Stimulated activated CD8-positive, alpha-beta memory T cell treated with anti-CD3 and anti-CD28 coated beads, Interleukin-4, amount 100 ng/mL, for 4 hours (primary cell): ENCODE measurements at places on chromosomes 4 and X.

DNA sequence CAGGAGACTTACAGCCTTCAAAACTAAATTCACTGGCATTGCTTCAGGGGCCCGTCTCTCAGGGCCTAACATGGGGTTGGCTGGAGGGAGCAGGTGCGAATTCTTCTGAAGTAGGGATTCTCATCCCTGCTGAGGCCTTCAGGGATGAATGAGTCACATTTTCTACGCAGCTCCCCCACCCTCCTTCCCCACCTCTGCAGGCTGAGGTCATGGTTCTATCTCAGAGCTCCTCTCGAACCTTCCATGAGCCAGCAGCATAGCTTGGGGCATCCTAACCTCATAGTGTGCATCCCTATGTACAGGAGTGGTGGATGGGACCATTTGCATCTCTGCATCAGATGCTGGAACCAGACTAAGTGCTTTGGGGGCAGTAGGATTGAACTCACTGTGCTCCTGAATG is 309.2 kb downstream of the EVC2 start:
- no peak for DNase-seq

- DNase-seq = no peak
Observed at GRCh38 chr4:10524196-10524833, 67.1 kb upstream of the ZNF518B start.

- no peak for DNase-seq
Observed at GRCh38 chr4:832108-832507, 6.2 kb upstream of the CPLX1 start.

DNA sequence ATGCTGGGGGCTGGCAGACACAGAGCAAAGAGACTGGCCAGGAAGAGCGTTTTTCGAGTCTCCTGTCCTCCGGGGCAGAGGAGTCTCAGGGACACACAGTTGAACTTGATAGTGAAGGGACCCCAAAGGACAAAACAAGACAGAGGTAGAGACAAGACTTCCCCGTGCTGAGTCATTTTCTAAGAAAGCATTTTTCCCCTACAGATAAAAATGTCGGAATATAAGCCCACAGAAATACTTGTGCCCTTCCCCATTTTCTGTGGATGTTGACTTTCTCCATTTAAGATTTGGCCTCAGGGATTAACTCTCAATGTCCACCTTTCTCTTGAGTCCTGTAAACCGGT is 523 bp upstream of the BTK start:
- DNase-seq = no peak

GRCh38 chr4:155704841-155705404 is 38.3 kb downstream of the GUCY1A1 start:
- no peak for DNase-seq

GRCh38 chr4:141054446-141054845 is 78.8 kb downstream of the RNF150 start:
- no peak for DNase-seq

- no peak for DNase-seq
Observed at GRCh38 chr4:14446311-14446710, 556.0 kb upstream of the CPEB2 start.

- DNase-seq = no peak
Observed at GRCh38 chr4:149836546-149836945, 20.9 kb upstream of the IQCM start.
